ENCODE measurements at places on chromosomes 13 and 19. TPM values are rescaled to one million over a fixed set of nuclear protein-coding genes. Genes with fewer than 3 reads are reported as not detected.

Gene C19orf85
- polyA plus RNA-seq: not detected

Gene RFPL4A
- not detected for polyA plus RNA-seq

Gene SAFB2
- 23.3 TPM for polyA plus RNA-seq

Gene ALKBH7
- polyA plus RNA-seq: 89.1 TPM

Gene ODAD3
- not detected for polyA plus RNA-seq

Gene SIGLEC8
- not detected for polyA plus RNA-seq

Gene SPC24
- 0.75 TPM for polyA plus RNA-seq

Gene ZNF177
- 0.58 TPM for polyA plus RNA-seq

Measured in CD4-positive, CD25-positive, alpha-beta regulatory T cell (primary cell).